B cell (primary cell): ENCODE measurements at places on chromosomes 12 and 14.
A peak's percentile ranks its signal among the peaks of the same experiment; 100 is the strongest.

- no peak for DNase-seq
Measured at GRCh38 chr12:23185346-23185745, 560.4 kb downstream of the ETNK1 start.

- peak; percentile 92 for DNase-seq
Measured at GRCh38 chr14:92748259-92749016, at the start of gene LGMN. TSS of gene LGMN (minus strand) at chr14:92748627. CDS start at chr14:92732786, 15,841 bp downstream.

GRCh38 chr14:21268617-21269251 is 508 bp downstream of the HNRNPC start:
- DNase-seq, result peak; percentile 70

DNA sequence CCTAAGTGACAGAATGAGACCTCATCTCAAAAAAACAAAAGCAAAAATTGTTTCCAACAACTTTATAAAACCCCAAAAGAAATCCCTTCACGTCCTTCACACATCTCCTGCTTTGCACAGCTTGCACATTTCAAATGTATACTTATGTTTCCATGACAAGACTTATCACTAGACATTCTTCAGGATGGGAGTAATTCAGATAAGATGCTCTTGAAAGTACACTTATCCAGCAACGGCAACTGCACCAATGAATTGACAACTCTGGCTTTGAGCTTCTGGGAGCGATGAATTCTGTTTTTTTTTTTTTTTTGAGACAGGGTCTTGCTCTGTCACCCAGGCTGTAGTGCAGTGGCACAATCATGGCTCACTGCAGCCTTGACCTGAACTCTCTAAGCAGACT is 30.8 kb upstream of the AKAP5 start:
- no peak for DNase-seq

DNA sequence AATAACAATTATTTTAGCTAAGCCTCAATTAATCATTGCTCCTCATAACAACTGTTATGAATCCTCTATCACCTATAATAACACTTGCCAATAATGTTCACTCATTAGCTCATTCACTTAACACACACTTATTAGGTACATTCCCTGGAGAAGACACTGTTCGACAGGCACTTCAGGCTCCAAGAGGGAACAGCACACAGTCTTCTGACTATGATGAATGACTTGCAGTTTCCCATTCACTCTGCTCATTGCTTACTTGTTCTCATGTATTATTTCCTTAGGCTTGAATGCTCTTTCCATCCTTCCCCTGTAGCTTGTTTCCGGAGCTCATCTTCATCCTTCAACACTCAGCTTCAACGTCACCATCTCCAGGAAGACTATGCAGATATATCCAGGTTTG is 437.3 kb downstream of the TMEM132D start:
- no peak for DNase-seq

DNA sequence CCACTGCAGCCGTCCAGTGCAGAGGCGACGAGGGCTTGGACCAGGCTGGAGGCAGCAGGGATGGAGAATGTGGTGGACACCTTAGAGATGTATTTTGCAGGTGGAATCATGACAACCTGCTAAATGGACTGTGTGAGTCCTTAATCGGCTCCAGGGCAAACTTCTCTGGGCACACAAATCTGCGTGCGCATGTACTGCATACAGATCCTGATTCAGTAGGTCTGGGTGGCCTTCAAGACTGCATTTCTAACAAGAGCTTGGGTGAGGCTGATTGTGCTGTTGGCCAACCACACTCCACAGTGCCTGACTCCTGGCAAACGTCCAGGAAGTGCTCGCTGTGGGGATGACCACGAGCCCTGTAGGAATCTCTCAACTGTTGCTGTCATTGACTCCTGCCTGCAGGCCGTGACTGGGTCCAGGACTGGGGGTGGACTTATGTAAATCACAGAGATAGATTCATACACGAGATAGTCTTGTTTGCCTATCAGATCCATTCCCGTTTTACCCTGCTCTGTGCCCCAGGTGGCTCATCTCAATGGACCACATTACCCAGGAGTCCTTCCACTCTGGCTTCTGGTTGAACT is 27.2 kb downstream of the JDP2 start:
- no peak for DNase-seq

- DNase-seq, result no peak
Measured at GRCh38 chr14:61268812-61269211, 12.3 kb downstream of the TMEM30B start.

DNA sequence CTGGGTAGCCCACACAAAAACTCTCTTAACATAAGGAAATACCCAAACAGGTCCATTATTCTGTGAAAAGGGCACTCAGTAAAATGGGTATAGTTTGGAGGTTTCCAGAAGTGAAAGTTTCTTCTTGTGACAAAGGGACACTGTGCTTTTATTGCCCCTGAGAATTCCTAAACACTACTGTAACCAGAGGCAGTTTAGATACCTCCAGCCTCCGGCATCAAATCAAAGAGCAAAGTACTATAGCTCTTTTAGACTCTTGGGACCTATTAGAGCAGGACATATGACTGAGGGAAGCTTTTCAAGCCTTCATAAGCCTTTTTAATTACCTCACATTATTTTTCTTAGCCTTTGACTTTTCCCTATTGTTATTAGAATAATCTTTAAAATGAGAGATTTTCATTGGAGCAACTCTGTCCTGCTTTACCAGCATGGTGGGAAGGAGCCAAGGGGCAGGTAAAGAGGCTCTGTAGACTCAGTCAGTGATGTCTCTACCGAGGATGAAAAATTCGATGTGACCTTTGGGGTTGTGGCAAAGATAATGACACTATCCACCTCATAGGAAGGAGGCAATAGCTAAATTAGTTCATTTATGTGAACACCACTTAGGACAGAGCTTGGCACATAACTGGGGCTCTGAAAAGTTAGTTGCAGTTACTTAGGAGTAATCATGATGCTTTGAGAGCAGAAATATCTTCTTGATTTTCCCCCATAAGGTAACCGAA is 85.1 kb downstream of the IFNG start:
- DNase-seq, result no peak

GRCh38 chr12:4273652-4274395 is at the start of gene CCND2:
TSS of gene CCND2 (plus strand) at chr12:4273762. CDS start at chr12:4274041, 279 bp downstream.
- peak; percentile 73 for DNase-seq

DNA sequence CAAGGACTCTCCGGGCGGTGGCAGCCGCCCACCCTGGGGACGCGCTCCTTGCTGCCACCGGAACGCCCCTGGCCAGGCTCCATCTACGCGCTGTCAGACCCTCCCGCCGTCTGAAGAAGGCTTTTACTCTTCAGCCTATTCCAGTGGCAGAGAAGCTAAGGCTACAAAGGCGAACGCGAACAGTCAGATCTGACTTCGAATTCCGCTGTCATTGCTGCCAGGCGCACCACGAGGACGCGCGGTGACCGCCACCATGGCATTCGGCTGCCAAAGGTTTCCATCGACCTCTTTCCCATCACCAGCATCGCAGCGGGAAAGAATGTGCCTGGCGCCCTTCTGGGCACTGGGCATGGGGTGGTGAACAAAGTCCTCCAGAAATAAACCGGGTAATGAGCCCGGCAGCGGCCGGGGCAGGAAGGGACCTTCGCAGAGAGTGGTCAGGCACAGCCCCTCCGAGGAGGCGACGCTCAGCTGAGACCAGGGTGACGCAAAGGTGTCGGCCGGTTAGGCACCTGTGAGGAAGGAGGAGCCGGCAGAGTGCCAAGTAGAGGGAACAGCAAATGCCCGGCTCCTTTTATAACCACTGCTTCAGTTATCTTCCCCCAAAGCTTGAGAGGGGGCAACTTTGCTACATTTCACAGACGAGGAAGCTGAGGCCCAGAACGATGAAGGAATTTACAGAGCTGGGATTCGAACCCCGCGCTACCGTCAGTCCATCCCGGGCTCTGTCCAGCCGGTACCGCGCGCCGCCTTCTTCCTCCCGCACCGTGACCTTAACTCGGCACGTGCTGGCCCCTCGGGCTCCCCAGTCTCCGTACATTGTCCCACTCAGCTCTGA is 1.9 kb upstream of the RFX4 start:
- no peak for DNase-seq

- DNase-seq, result no peak
Measured at GRCh38 chr12:128918481-128919260, 65.4 kb downstream of the GLT1D1 start.

DNA sequence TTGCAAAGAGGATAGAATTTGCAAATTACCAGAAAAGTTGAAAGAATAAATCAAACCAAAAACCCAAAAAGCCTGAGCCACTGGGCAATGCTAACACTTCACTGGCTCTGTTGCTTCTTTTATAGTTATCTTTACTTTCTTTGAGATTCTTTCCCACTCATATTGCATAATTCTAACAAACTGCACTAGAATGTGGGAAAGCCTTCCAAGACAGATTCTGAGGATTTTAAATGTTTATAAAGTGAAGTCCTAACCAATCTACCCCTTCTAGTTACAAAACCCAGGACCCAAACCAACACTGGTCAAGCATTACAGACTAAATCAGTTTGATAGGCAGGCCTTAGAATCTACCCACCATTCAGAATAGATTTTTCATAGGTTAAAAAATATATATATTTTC is 150.9 kb downstream of the MED13L start:
- DNase-seq, result no peak

GRCh38 chr12:65881965-65882413 is 57.7 kb downstream of the HMGA2 start:
- peak; percentile 13 for DNase-seq

- no peak for DNase-seq
Measured at GRCh38 chr12:98579835-98580234, 13.7 kb upstream of the SLC25A3 start.

DNA sequence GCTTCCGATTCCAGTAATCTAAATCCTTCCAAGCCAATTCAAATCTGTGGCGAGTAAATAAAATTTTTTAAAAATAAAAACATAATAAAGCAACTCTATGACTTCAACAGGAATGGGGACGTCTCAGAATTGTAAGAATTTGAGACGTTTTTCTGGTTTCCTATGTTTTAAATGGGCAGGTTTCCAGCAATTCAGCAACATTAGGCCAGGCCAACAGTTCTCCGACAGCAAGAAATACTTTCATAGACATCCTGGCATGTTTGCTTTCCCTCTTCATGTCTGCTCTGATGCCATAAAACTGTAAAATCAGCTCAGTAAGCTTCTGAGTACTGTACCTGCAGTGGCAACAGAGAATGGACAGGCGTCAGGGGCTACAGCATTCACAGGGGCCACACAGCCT is 35.8 kb upstream of the DICER1 start:
- DNase-seq, result no peak

DNA sequence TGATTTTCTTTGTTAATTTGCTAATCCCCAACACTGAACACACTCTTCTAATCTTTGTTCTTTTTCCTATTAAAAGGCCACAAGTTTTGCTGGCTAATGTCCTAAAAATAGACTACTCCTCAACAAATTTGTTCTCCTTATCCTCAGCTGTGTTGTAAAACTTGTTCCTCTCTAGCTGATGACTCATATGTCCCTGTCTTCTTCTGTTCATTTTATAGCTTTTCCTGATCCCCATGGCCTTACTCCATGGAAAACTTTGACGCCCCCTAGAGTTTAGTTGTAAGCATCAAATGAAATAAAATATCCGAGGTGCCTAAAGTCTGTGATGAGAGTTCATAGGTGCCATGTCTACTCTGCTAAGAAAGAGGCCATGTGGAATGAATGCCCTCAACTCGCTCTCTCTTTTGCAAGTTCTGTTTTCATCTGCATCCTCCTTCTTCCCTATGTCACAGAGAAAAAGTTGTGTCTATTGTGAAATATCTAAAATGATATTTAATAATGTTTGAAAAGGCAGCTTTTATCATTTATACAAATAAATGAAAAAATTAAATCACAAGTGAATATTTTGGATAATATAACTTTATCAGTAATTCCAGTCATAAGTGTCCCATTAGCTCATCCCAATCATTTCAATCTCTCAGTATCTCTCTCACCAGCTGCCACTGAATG is 237.9 kb downstream of the IPO8 start:
- no peak for DNase-seq

DNA sequence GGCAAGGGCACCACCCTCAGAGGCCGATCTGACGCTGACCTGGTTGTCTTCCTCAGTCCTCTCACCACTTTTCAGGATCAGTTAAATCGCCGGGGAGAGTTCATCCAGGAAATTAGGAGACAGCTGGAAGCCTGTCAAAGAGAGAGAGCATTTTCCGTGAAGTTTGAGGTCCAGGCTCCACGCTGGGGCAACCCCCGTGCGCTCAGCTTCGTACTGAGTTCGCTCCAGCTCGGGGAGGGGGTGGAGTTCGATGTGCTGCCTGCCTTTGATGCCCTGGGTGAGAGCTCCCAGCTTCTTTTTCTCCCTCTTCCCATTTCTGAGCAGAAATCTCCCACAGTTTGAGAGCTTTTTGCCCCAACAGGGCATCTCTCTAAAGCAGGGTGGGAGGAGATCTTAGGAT is 1.8 kb downstream of the OAS1 start:
- no peak for DNase-seq

- peak; percentile 6 for DNase-seq
Measured at GRCh38 chr14:95876761-95877538, at the start of gene TUNAR. TSS of gene TUNAR (plus strand) at chr14:95876832.

- DNase-seq, result peak; percentile 33
Measured at GRCh38 chr12:120886199-120887018, 17.7 kb downstream of the SPPL3 start.

- peak; percentile 73 for DNase-seq
Measured at GRCh38 chr14:102220031-102220430, 80.3 kb downstream of the WDR20 start.

GRCh38 chr12:125633686-125634085 is 568.5 kb downstream of the AACS start:
- no peak for DNase-seq

- DNase-seq, result no peak
Measured at GRCh38 chr12:33706927-33707326, 267.3 kb upstream of the SYT10 start.

DNA sequence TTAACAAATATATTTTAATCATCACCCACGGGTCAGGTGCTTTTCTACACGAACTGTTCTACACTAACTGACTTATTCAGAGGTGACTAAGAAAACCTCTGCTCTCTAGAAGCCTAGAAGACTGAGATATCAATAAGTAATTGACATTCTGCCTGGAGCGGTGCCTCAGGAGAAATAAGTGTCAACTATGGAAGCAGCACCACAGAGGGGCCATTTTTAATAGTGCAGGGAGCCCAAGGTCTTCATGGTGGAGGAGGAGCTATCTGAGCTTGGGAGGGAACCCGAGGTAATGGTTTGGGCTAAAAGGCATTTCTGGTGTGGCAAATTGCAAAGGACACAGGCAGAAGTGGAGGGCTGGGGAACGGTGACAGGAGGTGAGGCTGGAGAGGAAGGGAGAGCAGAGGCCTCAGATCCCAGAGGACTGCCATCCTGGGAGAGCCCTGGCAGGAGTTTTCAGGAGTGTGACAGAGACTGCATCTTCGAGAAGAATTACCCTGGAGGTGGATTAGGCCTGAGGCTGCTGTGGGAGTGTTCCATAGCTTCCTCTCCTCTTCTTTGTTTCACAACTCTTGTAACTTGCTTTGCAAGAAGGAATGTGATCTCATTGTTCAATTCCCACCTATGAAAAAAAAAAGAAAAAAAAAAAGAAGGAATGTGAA is 123.1 kb downstream of the NPAS3 start:
- no peak for DNase-seq
